ENCODE measurements at places on chromosomes 4 and X.

DNA sequence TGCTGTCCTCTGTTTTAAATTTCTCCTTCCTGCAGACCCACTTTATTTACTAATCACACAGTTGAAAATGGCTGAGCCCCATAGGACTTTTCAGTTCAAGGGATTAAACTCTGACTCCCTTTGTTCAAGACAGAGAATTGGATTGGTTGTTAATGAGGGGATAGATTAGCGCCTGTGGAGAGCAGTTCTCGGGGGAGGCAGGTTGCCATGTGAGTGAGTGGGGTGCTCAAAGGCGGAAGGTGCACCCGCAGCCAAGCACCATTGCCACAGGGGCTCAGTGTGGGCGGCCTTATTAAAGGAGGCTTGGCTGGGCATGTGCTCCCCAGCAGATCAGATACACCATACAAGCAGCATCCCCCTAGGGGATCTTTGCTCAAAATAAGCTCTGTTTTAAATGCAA lies 7.9 kb upstream of the CBR4 start:
- DNase-seq, result no peak

GRCh38 chr4:15109600-15109999 lies 107.3 kb downstream of the CPEB2 start:
- DNase-seq, result no peak

DNA sequence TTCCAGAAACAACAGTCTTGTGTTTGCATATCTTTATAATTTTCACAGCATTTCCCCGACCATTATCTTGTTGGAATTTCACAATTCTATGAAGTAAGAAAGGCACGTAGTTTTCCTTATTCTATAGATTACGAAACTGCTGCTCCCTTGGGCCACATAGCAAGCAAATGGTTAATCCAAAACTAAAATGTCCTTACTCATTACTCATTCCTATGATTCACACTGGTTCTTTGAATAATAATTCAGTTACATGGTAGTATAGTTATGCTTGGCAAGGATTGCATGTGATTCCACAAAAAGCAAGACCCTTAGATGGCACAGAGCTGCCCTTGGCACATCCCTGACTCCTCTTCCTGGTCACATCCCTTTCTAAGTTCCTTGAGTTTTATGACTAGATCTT lies 51.2 kb downstream of the OR13H1 start:
- no peak for DNase-seq

GRCh38 chr4:101171747-101172146 lies 175.6 kb downstream of the PPP3CA start:
- DNase-seq, result no peak

DNA sequence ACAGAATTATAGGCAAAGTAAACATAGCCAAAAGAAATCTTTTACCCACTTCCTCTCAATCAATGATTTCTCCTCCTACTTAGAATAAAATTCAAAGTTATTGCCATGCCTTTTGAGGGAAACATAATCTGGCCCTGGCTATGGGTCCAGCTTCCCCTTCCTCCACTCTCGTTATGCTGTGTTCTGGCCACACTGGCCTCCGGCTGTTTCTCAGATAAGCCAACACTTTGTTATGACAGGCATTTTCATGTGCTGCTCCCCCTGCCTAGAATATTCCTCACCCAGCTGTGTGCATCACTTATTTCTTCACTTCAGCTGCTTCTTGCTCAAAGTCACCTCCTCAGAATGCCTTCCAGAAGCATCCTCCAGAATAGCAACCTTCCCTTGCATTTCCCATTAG lies 386.6 kb upstream of the AADAT start:
- DNase-seq, result no peak

- no peak for DNase-seq
These were observed 9.9 kb downstream of the BEND4 start for GRCh38 chr4:42142591-42142990.

- no peak for DNase-seq
These were observed 68.4 kb downstream of the GPAT3 start for GRCh38 chr4:83604321-83604720.

DNA sequence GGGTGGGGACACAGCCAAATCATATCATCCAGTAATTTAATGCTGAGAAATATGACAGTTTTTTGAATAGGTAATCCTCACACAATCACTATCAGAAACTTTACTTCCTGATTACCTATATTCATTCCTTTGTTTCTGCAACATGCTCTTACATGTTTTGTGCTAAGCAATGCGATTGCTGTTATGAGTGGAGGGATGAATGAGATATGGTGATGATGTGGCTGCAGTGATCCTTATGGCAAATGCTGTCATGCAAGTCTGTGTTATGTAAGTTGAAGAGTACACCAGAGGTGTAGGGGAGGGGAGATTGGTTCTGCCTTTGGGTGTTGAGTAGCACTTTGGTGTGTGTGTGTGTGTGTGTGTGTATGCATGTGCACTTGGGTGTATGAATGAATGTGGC lies 14.6 kb downstream of the HERC3 start:
- no peak for DNase-seq

DNA sequence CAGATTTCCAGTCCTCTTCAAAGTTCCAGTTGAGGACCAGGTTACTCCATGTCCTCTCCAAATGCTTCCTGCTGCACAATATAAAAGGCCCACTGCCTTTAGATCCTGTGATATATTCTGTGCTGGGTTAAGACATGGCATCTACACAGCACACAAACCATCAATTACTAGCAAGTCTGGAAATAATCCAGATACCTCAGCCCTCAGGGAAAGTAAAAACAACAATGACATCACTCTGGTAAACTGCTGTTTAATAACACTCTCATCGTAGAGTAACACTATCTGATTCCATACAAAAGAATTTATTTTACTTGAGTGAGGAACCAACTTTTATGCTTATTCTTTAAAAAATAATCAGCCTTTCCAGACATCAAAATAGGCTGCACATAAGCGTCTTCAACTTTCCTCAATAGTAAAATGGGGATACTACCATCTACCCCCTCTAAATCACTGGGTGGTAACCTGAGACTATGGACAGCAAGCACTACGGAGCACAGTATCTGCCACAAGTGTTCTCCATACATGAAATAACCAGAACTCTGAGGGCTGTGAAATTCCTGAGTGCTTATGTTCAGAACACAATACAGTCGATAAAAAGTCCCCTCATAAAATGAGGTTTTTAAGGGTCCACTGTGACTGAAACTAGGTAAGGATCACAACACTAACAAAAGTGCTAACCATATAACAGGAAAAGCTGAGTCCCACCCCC lies 53.4 kb downstream of the ABCG2 start:
- no peak for DNase-seq

GRCh38 chr4:54675721-54676461 lies 18.1 kb downstream of the KIT start:
- DNase-seq, result no peak

- no peak for DNase-seq
These were observed 92.8 kb upstream of the UNC5C start for GRCh38 chr4:95641571-95641970.

GRCh38 chrX:64334467-64334866 lies 60.8 kb downstream of the MTMR8 start:
- no peak for DNase-seq

- no peak for DNase-seq
These were observed 52.0 kb upstream of the FRAS1 start for GRCh38 chr4:78005086-78005485.

DNA sequence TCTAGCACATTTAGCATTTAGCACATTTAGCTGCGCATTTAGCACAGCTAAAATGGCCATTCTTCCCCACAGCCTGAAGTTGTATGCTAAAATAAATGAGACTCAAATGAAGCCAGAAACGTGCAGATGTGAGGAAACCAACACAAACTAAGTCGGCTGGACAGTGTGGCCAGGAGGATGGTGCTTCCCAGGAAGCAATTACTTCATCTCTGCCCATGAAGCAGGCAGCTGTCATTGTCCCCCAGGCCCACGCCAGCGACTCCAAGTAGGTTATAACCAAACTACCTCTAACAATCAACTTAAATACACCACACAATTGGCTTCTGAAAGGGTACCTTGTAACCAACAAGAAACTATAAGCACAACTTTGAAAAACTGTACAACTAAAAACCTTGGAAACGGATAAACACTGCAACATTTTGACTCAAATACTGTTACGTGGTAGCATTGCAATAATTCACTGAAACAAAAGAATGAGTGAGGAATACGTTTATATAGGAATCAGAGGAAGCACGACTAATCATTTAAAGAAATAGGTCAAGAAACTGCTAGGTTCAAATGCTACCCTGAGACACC lies 39.2 kb downstream of the AFAP1 start:
- DNase-seq, result no peak

- DNase-seq, result no peak
These were observed 25.8 kb downstream of the PIN4 start for GRCh38 chrX:72207366-72207765.

GRCh38 chrX:150449313-150449712 lies 86.2 kb downstream of the MAMLD1 start:
- peak; percentile 27 for DNase-seq

DNA sequence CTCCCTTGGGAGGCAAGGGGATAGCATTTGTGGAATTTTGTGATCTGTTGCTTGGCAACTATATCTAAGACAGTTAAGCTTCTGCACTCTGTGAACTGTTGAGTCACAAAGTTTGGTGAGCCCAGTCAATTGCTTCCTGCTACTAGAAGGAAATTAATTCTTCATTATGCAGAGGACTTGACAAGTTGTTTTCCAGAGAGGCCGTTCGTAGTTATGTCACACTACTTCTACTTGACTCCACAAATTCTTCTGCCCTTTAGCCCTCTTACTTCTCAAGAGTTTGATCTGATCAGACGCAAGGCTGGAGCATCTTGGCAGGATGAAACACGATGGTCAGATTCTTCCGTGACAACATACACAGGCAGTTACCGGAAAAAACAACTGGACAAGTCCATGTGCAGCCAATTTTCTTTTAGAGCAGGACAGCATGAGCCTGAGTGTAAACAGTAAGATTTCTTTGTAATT lies at the start of gene C4orf51:
C4orf51 (plus strand) TSS at position 156 of the 465 bp plus-strand sequence; CDS start at position 214, 58 bp downstream.
- no peak for DNase-seq

DNA sequence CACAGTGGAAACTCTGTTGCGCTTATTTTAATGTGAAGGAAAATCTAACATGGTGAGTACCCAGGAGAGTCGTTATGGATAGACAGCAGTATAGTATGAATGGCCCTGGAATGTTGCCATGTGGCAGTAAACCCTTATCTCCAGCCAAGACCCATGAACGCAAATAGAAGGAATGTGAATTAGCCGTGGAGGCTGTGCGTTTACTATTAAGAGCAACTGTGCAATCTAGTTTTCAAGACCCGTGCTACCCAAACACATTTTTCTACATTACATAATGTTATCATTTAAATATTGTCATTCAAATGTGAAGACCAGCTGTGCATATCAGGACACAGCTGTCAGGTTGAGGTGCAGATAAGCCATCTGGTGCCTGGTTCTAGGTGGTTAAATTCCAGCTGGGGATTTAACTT lies 13.3 kb upstream of the AGA start:
- DNase-seq, result no peak

DNA sequence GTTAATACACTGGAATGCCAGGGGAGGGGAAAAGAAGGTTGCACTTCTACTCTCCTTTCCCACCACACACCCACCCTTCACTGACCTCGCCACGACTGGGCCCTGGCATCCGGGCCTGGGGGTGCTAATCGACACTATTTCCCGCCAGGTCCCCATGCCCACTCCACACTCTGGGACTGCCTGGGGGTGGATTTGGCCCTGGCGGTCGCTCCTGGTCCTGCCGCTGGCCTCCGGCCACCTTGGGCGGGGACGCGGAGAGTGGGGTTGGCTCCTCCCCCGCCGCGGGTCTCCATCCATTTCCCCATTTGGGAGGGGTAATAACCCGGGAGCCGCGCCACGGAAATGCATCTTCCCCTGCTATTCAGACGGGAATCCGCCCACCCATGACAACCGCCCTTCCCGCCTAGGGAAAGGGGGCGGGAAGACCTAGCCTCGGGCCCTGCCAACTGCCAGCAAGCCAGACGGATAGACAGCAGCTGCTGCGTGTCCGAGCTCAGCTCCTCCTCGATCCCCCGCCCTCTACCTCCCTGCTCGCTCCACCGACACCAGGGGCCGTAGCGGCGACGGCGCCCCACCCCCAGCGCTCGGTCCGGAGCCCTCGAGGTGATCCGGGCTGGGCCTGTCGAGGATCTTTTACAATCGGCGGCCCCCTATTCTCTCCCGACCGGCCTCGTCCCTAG lies 78.1 kb downstream of the RLIM start:
- peak; percentile 92 for DNase-seq

DNA sequence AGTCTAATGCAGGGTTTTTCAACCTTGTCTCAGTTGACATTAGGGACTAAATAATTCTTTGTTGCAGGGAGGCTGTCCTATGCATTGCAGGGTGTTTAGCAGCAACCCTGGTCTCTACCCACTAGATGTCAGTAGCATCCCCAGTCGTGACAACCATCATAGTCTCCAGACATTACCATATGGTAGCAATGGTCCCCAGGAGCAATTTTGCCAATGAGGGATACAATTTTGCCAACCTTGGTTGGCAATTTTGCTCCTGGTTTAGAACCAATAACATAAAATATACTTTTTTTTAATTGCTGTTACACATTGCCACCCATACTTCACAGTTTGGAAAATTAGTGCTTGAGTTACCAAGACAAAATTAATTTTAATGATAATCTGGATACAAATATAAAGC lies 6.0 kb downstream of the EREG start:
- DNase-seq, result no peak

- no peak for DNase-seq
These were observed 58.4 kb upstream of the ATOH1 start for GRCh38 chr4:93770201-93770600.

- DNase-seq, result no peak
These were observed 114.3 kb upstream of the TEX13C start for GRCh38 chrX:125205133-125205917.

DNA sequence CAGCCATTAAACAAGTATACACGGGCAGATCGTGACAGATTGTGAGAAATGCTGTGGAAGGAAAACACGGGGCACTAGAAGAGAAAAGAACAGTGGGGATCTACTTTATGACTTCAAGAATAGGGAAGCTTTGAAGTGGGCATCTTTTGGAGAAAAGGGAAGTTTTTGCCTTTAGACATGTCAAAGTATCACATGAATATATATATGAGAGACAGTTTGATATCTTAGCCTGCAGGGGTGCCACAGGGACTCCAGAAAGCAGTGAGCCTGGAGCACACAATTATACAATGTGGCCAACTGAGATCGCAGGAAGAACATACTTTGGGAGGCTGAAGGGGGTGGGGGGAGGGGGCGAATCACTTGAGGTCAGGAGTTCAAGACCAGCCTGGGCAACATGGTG lies 35.7 kb downstream of the RELL1 start:
- no peak for DNase-seq

DNA sequence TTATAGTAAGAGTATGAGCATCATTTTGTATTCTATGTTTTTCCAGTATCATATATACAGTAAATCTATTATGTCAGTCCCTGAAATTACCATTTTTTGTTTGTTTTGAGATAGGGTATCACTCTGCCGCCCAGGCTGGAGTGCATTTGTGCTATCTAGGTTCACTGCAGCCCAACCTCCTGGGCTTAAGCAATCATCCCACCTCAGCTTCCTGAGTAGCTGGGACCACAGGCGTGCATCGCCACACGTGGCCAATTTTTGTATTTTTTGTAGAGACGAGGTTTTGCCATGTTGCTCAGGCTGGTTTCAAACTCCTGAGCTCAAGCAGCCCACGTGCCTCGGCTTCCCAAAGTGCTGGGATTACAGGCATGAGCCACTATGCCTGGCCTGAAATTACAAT lies 85.6 kb downstream of the ZNF330 start:
- no peak for DNase-seq

Measured in vagina (tissue), 2 donors.